CD4-positive, alpha-beta T cell treated with Interleukin-4 for 4 hours (primary cell): ENCODE measurements at places on chromosomes 13 and 19.

GRCh38 chr19:2385053-2385721, 25.1 kb downstream of the TMPRSS9 start:
- no peak for DNase-seq

GRCh38 chr19:28644169-28644775, 568.7 kb downstream of the UQCRFS1 start:
- DNase-seq, result no peak

DNA sequence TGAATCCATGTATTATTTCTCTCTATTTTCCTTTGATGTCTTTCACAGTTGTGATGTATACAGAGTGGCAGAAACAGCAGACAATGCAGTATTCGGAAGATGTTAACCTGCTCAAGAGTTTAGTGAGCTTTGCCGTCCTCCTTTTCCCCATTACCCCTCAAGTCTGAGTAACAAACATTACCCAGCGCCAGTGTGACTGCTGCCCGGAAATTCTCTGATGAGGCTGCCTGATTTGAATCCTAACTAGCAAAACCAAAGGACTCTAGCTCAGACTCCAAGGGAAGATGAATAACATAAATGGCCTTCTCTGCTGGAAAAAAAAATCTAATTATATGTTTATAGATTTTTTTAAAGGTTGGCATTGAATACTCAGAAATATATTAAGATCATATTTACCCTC, 247.3 kb upstream of the SOX21 start:
- DNase-seq, result no peak

GRCh38 chr13:113393226-113393562, 29.3 kb upstream of the GRTP1 start:
- DNase-seq, result no peak
